ENCODE measurements at places on chromosomes 5 and 9. TPM values are rescaled to one million over a fixed set of nuclear protein-coding genes. Genes with fewer than 3 reads are reported as not detected.

SPATA31C1 gene
- not detected for total RNA-seq

CTSV gene
- 2.1 TPM for total RNA-seq

TAF11L9 gene
- total RNA-seq, result not detected

UAP1L1 gene
- total RNA-seq, result 5.7 TPM

Data from epithelial cell of alveolus of lung (primary cell).